ENCODE measurements at places on chromosomes 1 and 21.

DNA sequence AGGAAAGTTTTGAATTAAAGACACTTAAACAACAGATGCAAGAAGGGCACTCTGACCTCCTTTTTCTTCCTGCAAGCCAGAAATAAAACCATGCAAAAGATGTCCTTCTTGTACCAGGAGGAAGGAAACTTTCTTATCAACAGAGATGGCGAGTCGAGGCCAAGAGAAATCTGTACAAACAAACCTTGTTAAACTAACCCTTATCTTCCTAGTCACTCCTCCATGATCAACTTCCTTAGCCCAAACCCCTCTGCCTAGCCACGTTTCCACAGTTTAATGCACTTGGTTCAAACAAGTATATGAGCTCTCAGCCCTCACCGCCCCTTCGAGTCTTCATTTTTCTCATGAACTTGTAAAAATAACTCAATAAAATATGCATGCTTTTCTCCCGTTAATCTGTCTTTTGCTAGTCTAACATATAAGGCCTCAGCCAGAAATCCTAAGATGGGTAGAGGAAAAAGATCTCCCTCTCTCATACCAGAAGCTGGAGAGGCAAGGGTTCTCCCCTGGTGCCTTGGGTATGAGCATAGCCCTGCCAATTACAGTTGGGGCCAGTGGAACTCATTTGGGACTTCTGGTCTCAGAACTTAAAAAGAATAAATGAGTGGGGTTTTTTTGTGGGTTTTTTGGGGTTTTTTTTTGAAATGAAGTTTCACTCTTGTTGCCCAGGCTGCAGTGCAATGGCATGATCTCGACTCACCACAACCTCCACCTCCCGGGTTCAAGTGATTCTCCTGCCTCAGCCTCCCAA lies 141.7 kb upstream of the SOD1 start:
- no peak for DNase-seq

GRCh38 chr1:5513846-5514526 lies 478.2 kb downstream of the NPHP4 start:
- DNase-seq = peak; percentile 66

GRCh38 chr1:233655301-233655740 lies 41.4 kb downstream of the KCNK1 start:
- no peak for DNase-seq

- DNase-seq = peak; percentile 53
Observed at GRCh38 chr1:184408580-184408979, 21.8 kb downstream of the C1orf21 start.

DNA sequence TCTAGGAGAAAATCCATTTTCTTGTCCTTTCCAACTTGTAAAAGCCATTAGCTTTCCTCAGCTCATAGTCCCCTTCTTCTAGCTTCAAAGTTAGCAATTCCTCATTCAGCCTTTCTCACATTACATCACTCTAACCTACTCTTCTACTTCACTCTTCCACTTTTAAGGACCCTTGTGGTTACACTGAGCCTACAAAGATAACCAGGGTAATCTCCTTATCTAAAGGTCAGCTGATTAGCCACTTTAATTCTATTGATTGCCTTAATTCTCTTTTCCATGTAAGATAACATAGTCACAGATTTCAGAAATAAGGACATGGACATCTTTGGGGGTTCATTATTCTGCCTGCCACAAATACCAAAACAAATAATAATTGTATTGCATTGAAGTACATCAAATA lies 8.5 kb upstream of the SPATA6 start:
- DNase-seq = no peak

DNA sequence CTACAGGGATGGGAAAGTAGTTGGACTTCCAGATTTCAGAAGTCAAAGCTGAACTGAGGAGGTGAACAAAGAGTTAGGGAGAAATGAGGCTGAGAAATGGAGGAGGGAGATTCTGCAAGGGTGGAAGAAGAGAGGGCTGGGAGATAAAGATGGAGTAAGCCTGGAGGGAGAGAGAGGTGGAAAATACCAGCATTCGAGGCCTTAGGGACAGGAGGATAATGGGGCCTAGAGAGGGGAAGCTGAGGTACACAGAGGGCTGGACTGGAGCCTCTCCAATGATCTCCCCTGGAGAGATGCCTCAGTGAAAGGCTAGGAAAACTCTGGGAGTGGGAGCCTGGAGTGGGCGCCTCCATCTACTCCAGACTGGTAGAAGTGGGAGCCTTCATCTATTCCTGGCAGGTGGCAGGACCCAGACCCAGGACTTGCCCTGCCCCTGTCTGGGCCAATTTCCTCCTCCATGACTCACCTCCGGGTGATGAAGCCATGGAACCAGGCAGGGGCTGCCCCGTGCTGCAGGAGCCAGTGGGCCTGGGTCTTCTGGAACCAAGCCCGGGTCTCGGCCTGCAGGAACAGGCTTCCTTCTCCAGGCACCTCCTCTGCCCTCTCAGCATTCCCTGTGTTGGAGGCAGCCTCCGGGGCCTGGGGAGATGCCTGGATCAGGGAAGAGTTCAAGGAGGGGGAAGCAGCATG lies 1.9 kb downstream of the SH2D2A start:
- DNase-seq = no peak

GRCh38 chr1:30406996-30407864 lies 316.2 kb downstream of the MATN1 start:
- no peak for DNase-seq

GRCh38 chr1:186633116-186633515 lies 47.1 kb downstream of the PTGS2 start:
- DNase-seq = no peak

GRCh38 chr1:40829631-40830245 lies 32.4 kb downstream of the CITED4 start:
- DNase-seq = no peak

DNA sequence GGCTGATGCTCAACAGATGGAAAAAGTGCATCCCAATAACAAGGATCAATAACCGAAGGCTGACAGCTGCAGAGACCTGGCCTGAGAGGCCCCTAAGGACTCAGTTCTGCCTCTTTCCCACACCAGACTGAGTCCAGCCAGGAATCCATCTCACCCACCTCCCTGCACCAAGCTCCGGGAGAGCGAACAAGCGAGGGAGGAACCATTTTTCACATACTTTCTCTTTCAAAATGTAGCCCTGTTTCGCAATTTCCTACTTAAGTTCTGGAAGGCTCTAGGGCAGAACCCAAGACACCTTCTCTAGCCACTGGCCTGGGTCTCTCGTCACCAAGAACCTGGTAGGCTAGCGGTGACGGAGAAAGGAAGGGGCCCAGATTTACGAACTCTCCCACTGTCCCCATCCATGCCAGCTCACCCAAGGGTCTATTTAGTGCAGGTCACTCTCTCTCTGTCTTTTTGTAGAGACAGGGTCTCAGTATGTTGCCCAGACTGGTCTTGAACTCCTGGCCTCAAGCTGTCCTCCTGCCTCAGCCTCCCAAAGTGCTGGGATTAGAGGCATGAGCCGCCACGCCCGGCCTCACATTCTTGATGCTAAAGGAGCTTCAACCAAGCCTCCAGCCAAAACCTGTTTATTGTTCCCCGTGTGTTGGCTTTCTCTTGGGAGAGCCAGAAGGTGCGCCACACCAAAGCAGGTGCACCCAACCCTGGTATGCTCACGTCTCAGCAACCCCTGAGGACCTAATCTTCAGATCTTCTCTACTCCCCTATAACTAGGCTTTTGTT lies 10.9 kb upstream of the GNL2 start:
- no peak for DNase-seq

DNA sequence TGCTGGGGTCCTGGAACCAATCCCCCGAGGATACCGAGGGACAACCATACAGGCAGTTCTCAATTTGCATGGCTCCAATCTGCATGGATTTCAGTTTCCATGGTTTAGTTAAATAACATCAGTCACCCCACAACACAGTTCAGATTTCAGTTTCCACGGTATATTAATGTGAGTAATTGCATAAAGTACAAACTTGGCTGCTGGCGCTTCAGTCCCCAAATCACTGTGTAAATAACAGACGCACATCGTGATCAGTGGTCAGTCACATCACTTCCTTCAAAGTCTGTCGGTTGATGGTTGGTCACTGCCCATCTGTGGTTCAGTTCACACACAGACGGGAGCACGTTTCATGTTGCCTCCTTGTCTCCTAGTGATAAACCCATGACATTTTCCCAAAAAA lies 66.4 kb upstream of the LPGAT1 start:
- DNase-seq = peak; percentile 26

- no peak for DNase-seq
Observed at GRCh38 chr1:47849005-47849521, 148.1 kb downstream of the TRABD2B start.
